ENCODE measurements at places on chromosomes 13 and 19.
A peak's percentile ranks its signal among the peaks of the same experiment; 100 is the strongest.

GRCh38 chr13:77094773-77095172 lies 67.8 kb upstream of the FBXL3 start:
- no peaks in the 10 kb centered on the region for H3K4me1 ChIP-seq
- DNase-seq, result no peak
- no peak overlapping the region for H3K4me3 ChIP-seq
- H3K27me3 ChIP-seq, result no peaks in the 10 kb centered on the region

DNA sequence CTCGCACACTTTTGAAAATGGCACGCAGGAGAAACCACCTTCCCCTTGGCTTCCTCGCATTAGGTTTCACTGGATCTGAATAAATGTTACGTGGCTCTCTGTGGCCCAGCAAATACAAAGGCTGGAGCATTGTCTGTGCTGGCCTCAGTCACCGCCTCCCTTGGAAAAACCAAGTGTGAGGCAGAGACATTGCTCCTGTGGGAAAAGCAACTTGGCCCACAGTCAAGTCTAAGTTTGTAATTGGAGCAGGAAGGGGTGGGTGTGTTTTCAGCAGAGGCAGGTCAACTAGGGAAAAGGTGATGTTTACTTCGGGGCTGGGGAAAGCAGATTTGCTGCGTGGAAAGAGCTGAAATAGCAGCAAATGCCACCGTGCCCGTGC lies 101.6 kb downstream of the IRS2 start:
- no peaks in the 10 kb centered on the region for H3K4me1 ChIP-seq
- no peak for DNase-seq

GRCh38 chr19:11451871-11452619 lies 16.6 kb downstream of the PRKCSH start:
- no peaks in the 10 kb centered on the region for H3K36me3 ChIP-seq
- H3K4me3 ChIP-seq, result no peak overlapping the region
- peaks cover 6% of the 10 kb centered on the region for H3K4me1 ChIP-seq
- H3K27ac ChIP-seq, result no peak overlapping the region
- DNase-seq, result no peak

DNA sequence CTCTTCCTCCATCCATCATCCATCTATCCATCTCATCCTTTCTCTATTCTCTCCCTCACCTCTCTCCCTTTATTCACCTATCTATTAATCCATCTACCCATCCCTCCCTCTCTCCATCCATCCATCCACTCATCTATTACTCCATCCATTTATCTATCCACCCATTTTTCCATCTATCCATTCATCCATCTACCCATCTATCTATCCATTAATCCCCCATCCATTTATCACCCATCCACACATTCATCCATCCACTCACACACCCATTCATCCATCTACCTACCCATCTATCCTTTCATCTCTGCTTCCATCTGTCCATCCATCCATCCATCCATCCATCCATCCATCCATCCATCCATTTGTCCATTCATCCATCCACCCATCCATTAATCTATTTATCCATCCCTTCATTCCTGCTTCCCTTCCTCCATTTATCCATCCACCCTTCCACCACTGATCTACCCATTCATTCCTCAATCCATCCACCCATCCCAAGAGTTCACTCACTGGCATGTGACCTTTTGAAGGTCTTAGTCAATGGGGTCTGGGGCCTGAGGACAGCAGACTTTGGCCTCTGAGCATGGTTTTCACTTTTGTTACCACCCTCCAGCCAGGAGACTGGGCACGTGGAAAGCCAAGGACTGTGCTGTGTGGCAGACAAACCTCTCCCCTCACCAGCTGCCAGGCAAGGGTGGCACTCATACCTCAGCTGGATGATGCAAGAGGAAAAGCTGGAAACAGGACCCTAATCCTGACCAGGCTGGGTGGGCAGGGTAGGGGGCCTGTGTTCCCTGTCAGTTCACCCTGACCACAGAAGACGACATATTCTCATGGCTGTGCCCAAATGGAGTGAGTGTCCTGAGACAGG lies 126.7 kb downstream of the URI1 start:
- H3K36me3 ChIP-seq, result no peaks in the 10 kb centered on the region
- no peaks in the 10 kb centered on the region for H3K27me3 ChIP-seq
- H3K4me1 ChIP-seq, result no peaks in the 10 kb centered on the region
- H3K4me3 ChIP-seq, result no peak overlapping the region
- no peak overlapping the region for H3K27ac ChIP-seq
- DNase-seq, result no peak

- no peak overlapping the region for H3K27ac ChIP-seq
- H3K36me3 ChIP-seq, result no peaks in the 10 kb centered on the region
- no peaks in the 10 kb centered on the region for H3K27me3 ChIP-seq
- no peaks in the 10 kb centered on the region for H3K4me1 ChIP-seq
- no peak overlapping the region for H3K4me3 ChIP-seq
- no peak for DNase-seq
Measured at GRCh38 chr13:74966275-74966674, 515.7 kb downstream of the TBC1D4 start.

DNA sequence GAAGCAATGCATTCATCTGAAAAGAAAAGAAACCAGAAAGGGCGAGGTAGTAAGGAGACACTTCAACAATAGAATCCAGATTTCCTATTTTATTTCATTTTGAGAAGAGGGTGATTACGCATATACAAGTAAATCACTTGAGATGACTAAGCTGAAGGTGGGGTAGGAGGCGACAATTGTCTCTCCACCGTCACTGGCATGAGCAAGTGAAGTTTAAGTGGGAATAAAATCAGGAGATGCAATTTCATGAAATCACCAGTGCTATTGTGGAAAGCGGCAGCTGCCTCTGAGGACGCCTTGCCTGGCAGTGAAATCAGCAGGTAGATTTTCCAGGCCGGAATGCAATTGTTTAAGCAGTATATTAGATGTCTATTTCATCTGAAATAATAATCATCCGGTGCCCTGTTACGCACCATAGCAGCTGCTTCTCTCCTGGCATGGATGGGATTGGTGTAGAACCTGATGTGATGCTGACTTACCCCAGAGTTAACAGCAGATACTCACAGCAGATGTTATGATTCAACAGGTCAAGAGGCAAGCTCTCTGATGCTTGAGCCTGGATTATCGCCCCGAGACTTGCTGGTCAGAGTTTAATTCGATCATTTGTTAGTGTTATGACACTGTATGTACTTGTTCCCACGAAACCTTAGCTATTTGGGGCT lies 64.3 kb downstream of the RASL11A start:
- no peak overlapping the region for H3K4me3 ChIP-seq
- H3K4me1 ChIP-seq, result no peaks in the 10 kb centered on the region
- H3K27ac ChIP-seq, result no peak overlapping the region
- no peaks in the 10 kb centered on the region for H3K36me3 ChIP-seq
- DNase-seq, result no peak
- peaks cover 19% of the 10 kb centered on the region for H3K27me3 ChIP-seq

GRCh38 chr13:72199640-72200039 lies 332.6 kb upstream of the DACH1 start:
- no peaks in the 10 kb centered on the region for H3K27me3 ChIP-seq
- H3K4me1 ChIP-seq, result no peaks in the 10 kb centered on the region
- H3K27ac ChIP-seq, result no peak overlapping the region
- no peak for DNase-seq
- no peak overlapping the region for H3K4me3 ChIP-seq
- H3K36me3 ChIP-seq, result no peaks in the 10 kb centered on the region

DNA sequence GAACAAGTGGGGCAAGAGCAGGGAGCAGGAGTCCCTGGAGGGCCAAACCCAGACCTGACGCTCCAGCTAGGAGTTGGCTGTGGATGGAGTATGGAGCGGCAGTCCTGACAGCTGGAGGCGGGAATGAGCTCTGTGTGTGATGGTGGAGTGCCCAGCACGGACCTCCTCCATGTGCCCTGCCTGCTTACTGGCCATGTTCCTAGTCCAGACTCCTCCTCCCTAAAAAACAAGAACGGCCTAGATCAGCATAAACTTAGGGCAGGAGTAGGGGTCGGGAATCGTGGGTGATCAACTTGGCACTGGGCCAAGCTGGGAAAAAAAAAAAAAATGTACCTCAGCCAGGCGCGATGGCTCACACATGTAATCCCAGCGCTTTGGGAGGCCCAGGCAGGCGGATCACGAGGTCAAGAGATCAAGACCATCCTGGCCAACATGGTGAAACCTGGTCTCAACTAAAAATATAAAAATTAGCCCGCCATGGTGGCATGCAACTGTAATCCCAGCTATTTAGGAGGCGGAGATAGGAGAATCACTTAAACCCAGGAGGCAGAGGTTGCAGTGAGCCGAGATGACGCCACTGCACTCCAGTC lies 29.5 kb downstream of the LTBP4 start:
- no peak overlapping the region for H3K4me3 ChIP-seq
- no peak for DNase-seq
- H3K27me3 ChIP-seq, result peaks cover 7% of the 10 kb centered on the region
- no peak overlapping the region for H3K27ac ChIP-seq

GRCh38 chr19:16002406-16003384 lies 53.9 kb downstream of the OR10H4 start:
- no peak for DNase-seq
- H3K4me3 ChIP-seq, result peak overlapping the region; percentile 87
- H3K36me3 ChIP-seq, result no peaks in the 10 kb centered on the region
- H3K27ac ChIP-seq, result peak overlapping the region; percentile 39
- peaks cover 16% of the 10 kb centered on the region for H3K4me1 ChIP-seq
- H3K27me3 ChIP-seq, result no peaks in the 10 kb centered on the region

DNA sequence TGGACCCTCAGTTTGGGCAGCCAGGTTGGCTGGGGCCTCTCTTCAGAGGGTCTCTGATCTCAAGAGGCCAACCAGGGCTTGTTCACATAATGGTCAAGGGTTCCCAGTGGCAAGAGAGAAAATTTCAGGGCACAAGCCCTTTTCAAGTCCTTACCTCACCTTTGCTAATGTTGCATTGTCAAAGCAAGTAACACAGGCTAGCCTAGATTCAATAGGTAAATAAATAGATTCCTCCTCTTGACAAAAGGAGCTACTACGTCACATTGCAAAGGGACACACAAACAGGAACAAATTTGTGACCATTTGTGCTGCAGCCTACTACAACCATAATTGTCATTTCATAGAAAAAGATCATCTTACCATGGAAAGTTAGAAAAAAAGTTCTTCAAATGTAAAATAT lies 33.9 kb upstream of the FRY start:
- H3K27ac ChIP-seq, result no peak overlapping the region
- no peaks in the 10 kb centered on the region for H3K4me1 ChIP-seq
- H3K36me3 ChIP-seq, result no peaks in the 10 kb centered on the region

GRCh38 chr13:74675182-74675581 lies 541.0 kb upstream of the KLF12 start:
- H3K4me1 ChIP-seq, result no peaks in the 10 kb centered on the region
- no peaks in the 10 kb centered on the region for H3K36me3 ChIP-seq
- no peak overlapping the region for H3K27ac ChIP-seq

- H3K27me3 ChIP-seq, result no peaks in the 10 kb centered on the region
- H3K27ac ChIP-seq, result no peak overlapping the region
- peaks cover 7% of the 10 kb centered on the region for H3K36me3 ChIP-seq
- H3K4me1 ChIP-seq, result peaks cover 12% of the 10 kb centered on the region
Measured at GRCh38 chr13:99626461-99627082, 125.3 kb downstream of the TM9SF2 start.

DNA sequence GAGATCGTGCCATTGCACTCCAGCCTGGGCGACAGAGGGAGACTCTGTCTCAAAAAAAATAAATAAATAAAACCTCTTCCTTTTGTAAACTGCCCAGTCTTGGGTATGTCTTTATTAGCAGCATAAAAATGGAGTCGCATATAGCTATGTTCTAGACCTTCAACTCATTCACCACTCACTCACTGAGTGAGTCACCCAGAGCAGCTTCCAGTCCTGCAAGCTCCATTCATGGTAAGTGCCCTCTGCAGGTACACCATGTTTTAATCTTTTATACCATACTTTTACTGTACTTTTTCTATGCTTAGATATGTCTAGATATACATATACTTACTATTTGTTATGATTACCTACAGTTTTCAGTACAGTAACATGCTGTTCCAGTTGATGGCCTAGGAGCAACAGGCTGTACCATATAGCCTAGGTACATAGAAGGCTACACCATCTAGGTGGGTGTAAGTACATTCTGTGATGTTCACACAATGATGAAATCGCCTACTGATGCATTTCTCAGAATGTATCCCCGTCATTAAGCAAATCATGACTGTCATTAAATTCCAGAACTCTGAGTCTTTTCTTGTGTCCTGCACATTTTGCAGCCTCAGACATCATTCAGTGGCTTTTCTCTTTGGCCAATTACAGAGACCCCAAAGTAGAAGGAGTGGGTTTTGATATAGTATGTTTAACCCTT lies 13.7 kb upstream of the FARP1 start:
- H3K4me1 ChIP-seq, result peaks cover 7% of the 10 kb centered on the region
- H3K27ac ChIP-seq, result no peak overlapping the region
- no peaks in the 10 kb centered on the region for H3K36me3 ChIP-seq

DNA sequence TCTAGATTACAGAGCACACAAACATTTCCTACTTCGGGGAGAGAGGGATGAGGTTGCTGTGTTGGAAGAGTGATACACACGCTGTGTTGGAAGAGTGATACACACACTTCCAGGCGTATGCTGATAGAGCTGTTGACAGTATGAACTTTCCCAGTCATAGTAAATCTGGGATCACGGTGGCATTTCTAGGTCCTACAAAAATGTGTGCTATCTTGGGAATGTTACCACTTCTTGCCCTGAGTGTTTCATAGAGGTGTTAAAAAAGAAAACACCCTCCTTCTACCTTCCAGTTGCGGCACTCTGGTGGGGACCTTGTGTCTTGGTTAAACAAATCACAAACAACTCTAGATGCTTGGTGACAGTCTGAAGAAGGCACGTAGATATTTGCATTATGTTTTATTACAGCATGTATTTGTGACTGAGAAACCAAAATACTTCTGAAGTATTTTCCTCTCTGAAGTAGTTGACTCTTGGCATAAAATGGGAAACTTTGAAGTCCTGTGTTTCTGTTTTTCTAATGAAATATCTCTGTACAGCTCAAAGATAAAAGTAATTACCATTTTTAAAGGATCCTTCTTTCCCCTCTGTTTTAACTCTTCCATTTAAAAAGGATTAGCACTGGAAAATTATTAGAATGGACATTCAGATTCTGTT lies 52.5 kb downstream of the ARHGAP35 start:
- no peak overlapping the region for H3K4me3 ChIP-seq
- peak overlapping the region; percentile 90 for H3K27ac ChIP-seq
- peaks cover 37% of the 10 kb centered on the region for H3K4me1 ChIP-seq
- no peaks in the 10 kb centered on the region for H3K27me3 ChIP-seq
- DNase-seq, result no peak
- H3K36me3 ChIP-seq, result no peaks in the 10 kb centered on the region

- no peak for DNase-seq
- H3K27ac ChIP-seq, result no peak overlapping the region
- H3K4me3 ChIP-seq, result no peak overlapping the region
- H3K27me3 ChIP-seq, result no peaks in the 10 kb centered on the region
Measured at GRCh38 chr13:91647361-91647990, 249.1 kb downstream of the GPC5 start.

GRCh38 chr13:31424130-31424729 lies 224.5 kb downstream of the B3GLCT start:
- H3K27ac ChIP-seq, result no peak overlapping the region
- no peak overlapping the region for H3K4me3 ChIP-seq
- no peaks in the 10 kb centered on the region for H3K4me1 ChIP-seq

- no peaks in the 10 kb centered on the region for H3K4me1 ChIP-seq
- H3K27me3 ChIP-seq, result no peaks in the 10 kb centered on the region
- H3K36me3 ChIP-seq, result no peaks in the 10 kb centered on the region
- peak overlapping the region; percentile 21 for H3K27ac ChIP-seq
Measured at GRCh38 chr19:40309666-40310065, 24.5 kb upstream of the AKT2 start.

All from naive B cell (primary cell).